ENCODE measurements at places on chromosomes 1 and 21.

DNA sequence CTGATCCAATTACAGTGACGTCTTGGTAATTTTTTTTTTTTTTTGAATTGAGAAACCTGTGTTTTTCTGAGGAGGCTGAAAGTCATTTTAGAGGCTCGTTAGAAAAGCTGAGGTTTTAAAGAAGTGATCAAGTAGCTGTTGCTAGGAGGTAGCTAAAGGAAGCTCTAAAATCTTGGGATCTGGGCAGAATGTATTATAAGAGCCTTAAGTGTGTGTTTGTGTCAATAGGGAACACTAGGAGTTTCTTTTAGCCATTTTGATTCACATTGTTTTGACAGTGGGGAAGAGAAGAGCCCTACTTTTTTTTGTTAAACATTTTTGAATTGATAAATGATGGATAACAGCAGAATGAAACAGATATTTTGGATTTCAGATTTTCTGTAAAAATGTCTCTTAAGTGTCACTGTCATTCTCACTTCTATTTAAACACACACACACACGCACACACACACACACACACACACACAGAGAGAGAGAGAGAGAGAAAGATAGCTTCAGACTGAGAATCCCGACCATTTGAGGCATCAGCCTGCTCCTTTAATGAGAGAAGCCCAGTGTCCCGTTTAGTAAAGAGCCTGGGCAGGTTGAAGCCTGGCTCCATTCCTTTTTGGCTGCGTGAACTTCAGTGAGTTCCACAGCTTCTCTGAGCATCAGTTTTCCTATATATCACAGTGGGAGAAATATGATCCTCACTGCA lies 79.1 kb upstream of the GPR88 start:
- no peak for DNase-seq

DNA sequence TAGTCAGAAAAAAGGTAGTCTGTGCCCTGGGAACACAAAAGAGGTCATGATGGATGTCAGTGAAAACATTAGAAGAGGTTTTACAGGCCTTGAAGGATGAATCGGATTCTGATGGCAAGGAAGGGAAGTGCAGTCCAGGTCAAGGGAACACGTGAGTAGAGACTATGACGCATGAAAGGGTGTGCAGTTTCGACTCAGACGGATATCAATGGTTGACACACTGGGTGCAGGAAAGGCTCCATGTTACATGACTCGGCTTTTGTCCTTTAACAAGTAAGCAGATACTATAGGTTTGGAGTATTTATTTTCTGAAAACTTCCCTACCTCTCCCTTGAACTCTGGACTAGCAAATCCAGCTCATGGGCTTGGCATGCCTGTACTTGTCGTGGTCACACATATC lies 55.3 kb downstream of the SEC16B start:
- DNase-seq: no peak

- DNase-seq: no peak
Observed at GRCh38 chr1:185368913-185369491, 52.0 kb upstream of the IVNS1ABP start.

- no peak for DNase-seq
Observed at GRCh38 chr1:85934516-85934915, 222.1 kb downstream of the COL24A1 start.

DNA sequence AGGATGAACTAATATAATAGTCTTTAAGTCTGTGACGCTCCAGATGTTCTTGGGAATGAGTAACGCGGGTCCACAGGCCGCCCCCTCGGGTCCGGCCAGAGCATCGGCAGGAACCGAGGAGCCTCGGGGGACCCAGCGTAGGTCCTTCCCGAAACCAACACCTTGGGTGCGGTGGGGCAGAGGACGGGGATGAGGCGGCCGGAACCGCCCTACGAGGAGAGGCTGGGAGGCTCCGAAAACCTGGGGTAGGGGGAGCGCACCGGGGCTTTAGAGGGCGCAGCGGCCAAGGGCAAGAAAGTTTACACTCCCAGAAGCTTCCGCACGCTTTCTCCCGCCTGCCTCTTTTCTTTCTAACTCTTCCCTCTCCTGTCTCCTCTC lies 7.1 kb downstream of the DMRTA2 start:
- DNase-seq: no peak

GRCh38 chr1:42949312-42950115 lies 9.2 kb downstream of the SLC2A1 start:
- no peak for DNase-seq

DNA sequence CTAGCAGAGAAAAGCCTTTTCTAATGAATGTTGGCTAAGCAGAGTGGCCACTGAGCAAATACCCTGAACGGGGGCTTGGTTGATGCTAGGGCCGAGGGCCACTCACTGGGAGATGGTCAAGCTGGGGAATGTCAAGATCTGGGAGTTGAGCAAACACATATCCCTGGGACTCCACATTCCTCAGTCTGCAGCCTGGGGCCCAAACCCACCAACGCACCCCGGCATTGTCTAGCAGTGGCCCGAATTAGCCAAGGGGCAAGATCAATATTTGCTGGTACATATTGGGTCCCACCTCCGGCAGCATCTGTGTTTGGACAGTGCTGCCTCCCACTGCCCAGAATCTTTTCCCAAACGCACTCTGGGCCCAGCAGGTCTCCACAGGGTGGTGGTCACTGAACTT lies 144.1 kb downstream of the TRABD2B start:
- no peak for DNase-seq

GRCh38 chr1:184514447-184514846 lies 127.6 kb downstream of the C1orf21 start:
- no peak for DNase-seq

DNA sequence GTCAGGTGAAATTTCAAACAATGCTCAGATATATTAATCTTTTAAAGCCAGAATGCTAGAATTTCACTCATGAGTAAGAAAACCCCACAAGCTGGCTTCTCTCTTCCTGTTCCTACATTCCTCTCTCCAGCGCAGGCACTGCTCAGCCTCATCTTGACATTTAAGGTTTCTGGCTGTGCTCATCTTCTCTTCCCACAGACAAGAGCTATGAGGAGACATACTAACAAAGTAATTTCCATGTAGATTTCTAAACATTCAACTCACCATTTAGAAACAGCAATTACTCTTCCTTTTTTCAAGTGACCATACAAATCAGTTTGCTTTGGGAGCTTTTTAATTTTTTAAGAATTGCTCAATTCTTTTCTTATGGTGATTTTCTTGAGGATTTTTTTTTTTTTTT lies 7.8 kb upstream of the LRRC8D start:
- DNase-seq: no peak

Data from activated CD4-positive, alpha-beta T cell treated with anti-CD3 and anti-CD28 coated beads, Interleukin-2, amount 10 ng/mL, durations not matched to agents 7 days and 5 days (primary cell).